ENCODE measurements at places on chromosomes 3 and 15. TPM values are rescaled to one million over a fixed set of nuclear protein-coding genes. Genes with fewer than 3 reads are reported as not detected.

The NME9 gene
- not detected for total RNA-seq

The BLM gene
- total RNA-seq = 1.1 TPM

The PCOLCE2 gene
- total RNA-seq = 122 TPM

The IQCF5 gene
- not detected for total RNA-seq

The ANXA2 gene
- total RNA-seq = 3,645 TPM

The TRANK1 gene
- total RNA-seq = 22.2 TPM

The ISLR gene
- 214 TPM for total RNA-seq

The PIERCE2 gene
- 0.60 TPM for total RNA-seq

The CACNA1D gene
- 0.32 TPM for total RNA-seq

The HAPLN3 gene
- total RNA-seq = 1.9 TPM

The ERICH6 gene
- 0.17 TPM for total RNA-seq

The WDR5B gene
- total RNA-seq = 5.0 TPM

The PLSCR5 gene
- total RNA-seq = not detected

The ECE2 gene
- total RNA-seq = not detected

The FEZF2 gene
- total RNA-seq = not detected

The FANCI gene
- 4.2 TPM for total RNA-seq

The EPHB1 gene
- total RNA-seq = 0.63 TPM

The DCLK3 gene
- total RNA-seq = under 0.01 TPM

The ZBTB47 gene
- 45.8 TPM for total RNA-seq

The SPSB4 gene
- not detected for total RNA-seq

The POLQ gene
- total RNA-seq = 1.9 TPM

Measured in bronchial smooth muscle cell (primary cell).